Endothelial cell of umbilical vein (primary cell): ENCODE measurements at places on chromosomes 16 and 17. TPM values are rescaled to one million over a fixed set of nuclear protein-coding genes. Genes with fewer than 3 reads are reported as not detected.

GRCh38 chr16:50940275-50940854 lies 198.5 kb downstream of the CYLD start:
- DNase-seq, result no peak

DNA sequence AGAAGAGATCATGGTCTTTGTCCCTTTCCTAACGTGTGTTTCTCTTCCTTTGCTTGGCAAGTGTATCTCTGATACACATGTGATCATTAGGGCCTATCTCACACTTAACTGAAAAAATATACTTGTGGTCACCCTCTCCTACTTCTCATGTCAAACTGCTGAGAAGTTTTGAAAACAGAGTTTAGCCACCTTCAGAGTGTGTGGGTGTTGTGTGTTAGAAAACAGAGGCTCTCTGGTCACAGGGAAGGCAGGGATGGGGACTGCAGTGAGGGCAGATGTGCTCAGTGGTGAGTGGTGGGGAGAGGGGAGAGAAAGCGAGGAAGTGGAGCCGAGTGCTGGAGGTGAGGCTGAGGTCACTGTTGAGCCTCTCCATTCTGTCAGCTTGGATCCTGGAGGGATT lies 29.4 kb downstream of the GRB7 start:
- no peak for DNase-seq

DNA sequence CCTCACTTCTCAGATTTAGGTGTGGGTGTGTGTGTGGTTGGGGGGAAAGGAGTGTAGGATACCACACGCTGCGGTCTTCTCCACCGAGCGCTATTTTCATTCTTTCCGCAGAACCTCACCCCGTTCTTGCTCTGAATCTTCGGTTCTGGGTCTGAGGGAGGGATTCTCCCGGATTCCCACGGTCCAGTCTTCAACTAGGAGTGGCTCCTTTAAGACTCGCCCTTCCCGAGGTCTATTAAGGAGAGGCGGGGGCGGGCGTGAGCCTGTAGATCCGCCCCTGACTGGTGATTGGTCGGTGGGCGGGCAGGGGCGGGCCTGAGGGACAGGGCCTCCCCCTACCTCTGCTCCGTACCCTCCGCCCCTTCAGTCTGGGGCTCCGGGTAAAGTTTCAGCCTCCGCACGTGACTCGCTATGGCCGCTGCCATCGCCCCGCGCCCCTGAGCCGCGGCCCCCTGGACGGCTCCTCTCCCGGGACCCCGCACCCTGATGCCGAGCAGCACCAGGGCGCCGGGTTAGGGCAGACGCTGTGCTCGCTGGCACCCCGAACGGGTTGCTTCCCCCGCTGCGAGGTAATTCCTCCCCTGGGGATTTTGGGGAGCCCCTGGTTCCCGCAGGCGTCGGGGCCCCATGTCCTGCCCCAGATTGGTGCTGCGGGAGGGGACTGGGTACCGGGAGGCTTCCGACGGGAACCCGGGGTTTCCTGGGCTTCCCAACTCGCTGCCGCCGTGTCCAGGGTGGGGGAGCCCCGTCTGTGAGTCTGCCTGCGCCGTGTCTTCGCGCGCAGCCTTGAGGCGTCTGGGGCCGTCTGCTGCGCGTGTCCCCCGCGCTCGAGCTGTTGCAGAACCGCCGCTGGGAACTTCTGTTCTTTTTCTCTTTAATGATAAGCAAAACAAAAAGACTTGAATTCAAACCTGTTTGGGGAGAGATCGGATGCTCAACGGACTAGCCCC lies 9.2 kb downstream of the RARA start:
- DNase-seq, result peak; percentile 96

GRCh38 chr17:67881083-67881482 lies 55.8 kb downstream of the BPTF start:
- no peak for DNase-seq

GRCh38 chr16:11627822-11628457 lies 40.3 kb upstream of the SNN start:
- DNase-seq, result no peak

Gene CENPX
- 56.2 and 68.0 TPM in 2 replicates for total RNA-seq

GRCh38 chr17:58289869-58290268 lies 9.1 kb upstream of the MPO start:
- DNase-seq, result no peak

Gene TMEM231
- total RNA-seq, result 9.4 and 10.0 TPM in 2 replicates

DNA sequence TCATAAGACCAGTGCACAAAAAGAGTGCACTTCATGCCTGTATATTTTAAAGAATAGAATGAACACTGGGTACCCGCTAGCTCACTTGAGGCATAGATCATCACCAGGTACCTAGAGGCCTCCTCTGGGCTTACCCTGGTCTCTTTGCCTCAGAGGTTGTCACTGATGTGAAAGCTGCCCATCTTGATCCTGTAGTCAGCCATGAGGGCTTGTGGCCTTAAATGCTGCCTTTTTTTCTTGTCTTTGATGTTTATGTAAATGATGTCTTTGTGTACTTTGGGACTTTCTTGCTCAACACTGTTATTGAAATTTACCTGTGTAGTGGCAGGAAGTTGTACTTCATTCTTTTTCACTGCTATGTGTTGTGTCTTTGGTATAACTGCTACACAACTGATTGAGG lies 26.8 kb upstream of the SLC5A10 start:
- DNase-seq, result no peak

Gene SLC16A5
- 16.4 and 17.4 TPM in 2 replicates for total RNA-seq

DNA sequence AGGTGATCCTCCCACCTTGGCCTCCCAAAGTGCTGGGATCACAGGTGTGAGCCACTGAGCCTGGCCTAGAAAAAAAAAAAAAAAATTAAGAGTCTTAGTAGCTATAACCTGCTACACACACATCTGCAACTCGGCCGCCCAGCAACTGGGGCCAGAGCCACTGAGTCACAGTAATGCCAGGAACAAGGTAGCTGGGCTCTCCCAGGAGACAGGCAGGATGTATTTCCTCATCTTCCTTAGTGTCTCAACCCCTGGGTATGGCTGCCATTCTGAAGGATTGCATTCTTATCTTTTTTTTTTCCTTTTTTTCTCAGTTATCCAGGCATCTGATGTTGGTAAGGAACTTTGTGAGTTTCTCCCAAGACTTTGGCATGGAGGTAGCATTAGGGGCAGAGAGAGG lies 7.1 kb upstream of the PSMD3 start:
- no peak for DNase-seq

- no peak for DNase-seq
Measured at GRCh38 chr17:31494259-31495021, 103.0 kb downstream of the RAB11FIP4 start.

GRCh38 chr17:36778448-36778847 lies 158.8 kb upstream of the LHX1 start:
- DNase-seq, result no peak

DNA sequence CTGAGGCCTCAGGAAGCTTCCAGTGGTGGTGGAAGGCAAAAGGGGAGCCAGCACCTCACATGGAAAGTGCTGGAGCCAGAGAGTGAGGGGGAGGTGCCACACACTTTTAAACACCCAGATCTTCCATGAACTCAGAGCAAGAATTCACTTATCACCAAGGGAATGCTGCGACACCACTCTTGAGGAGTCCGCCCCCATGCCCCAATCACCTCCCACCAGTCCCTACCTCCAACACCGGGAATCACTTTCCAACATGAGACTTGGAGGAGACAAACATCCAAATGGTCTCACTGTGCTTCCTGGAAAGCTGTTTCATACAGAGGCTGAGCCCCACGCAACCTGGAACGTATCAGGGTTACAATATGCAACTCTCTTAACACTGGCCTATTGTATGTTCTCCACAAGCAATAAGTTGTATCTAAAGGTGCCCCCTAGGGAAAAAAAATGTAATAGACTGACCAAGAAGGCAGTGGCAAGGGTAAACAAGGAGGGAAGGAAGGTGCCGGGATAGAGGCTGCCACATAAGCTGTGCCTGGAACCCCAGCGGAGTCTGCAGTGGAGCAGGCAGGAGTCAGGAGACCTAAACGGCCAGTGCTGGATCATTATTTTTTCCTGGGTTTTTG lies 106.7 kb upstream of the FOXF1 start:
- DNase-seq, result no peak

Gene UBE2O
- total RNA-seq, result 32.8 and 34.1 TPM in 2 replicates

Gene CCL8
- total RNA-seq, result not detected in 2 replicates

- DNase-seq, result no peak
Measured at GRCh38 chr17:42997390-42997983, 732 bp upstream of the RPL27 start.

DNA sequence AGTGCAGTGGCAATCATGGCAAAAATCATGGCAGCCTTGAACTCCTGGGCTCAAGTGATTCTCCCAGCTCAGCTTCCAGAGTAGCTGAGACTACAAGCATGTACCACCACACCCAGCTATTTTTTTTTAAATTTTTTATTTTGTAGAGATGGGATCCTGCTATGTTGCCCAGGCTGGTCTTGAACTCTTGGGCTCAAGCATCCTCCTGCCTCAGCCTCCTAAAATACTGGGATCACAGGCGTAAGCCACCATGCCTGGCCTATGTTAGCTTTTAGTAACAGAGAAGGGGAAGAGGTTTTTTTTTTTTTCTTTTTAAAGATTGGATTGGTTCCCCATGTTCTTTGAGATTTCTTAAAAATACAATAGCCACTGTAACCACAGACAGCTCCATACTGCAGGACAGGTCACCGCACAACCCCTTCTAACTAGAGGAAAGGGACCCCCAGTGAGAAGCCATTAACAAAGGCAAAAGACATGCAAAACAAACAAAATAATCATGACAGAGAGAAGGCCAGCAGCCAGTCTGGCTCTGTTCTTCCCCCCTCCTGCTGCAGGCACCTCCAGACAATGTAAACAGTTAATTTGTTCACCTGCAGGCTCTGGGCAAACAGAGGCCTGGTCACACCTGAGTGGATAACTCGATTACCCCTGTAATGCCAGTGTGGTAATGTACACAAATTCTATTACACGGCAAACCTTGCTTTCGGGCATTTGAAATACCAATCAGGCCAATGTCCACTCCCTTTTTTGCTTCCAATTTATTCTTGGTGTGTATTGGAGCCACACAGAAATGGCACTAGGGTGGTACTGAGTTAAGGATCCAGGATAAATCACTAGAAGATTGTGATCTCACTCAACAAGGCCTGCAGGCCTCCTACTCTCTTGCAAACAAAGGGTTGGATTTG lies 52.9 kb downstream of the SNX11 start:
- no peak for DNase-seq

DNA sequence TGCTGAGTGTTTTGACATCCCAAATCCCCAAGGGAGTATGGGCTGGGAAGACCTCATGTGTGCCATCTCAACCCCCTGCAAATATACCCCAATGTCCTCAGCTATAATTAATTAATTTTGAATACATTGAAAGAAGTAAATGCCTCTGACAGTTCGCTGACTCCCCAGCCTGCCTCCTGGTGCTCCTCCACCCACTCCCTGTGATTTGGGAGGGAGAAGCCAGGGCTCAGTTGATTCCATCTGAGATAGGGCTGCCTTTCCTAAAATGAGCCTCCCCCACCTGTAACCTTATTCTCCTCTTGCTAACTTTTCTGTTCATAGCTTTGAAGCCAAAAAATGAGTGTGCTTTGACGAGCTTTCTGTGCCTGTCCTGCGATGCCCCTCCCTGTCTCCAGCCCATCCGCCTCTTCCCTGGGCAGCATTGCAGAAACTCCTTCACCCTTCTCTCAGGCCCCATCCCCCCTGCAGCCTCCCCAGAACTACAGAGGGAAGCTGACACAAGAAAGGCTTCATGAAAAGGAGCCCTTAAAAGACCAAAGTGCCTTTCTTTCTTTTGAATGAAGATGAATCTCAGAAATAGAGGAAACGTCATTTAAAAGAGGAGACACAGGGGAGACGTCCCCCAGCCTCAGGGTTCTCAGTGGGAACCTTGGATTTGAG lies 70.3 kb downstream of the HLF start:
- no peak for DNase-seq

DNA sequence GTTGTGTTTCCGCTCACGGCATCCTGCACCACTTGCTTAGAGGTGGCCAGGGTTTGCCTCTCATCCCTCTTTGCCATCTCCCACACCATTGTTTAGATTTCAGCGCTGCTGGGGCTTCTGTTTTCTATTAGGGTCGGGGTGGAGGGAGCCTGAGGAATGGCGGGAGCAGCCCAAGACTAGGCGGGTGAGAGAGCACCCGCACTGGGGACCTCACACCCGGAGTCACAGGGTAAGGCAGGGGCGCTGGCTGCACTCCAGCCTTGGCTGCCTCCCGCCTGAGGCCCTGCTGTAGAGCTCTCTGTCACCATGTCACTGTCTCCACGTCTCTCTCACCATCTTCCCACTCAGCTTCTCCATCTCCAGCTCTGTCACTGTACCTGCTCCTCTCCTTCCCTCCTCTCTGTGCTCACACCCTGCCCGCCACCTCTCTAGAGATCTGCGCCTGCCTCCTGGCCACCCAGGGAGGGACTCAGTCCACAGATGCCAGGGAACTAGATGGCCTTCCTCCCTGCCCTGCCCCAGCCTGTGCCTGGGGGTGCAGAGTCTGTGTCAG lies 32.8 kb upstream of the ABCC3 start:
- DNase-seq, result no peak

DNA sequence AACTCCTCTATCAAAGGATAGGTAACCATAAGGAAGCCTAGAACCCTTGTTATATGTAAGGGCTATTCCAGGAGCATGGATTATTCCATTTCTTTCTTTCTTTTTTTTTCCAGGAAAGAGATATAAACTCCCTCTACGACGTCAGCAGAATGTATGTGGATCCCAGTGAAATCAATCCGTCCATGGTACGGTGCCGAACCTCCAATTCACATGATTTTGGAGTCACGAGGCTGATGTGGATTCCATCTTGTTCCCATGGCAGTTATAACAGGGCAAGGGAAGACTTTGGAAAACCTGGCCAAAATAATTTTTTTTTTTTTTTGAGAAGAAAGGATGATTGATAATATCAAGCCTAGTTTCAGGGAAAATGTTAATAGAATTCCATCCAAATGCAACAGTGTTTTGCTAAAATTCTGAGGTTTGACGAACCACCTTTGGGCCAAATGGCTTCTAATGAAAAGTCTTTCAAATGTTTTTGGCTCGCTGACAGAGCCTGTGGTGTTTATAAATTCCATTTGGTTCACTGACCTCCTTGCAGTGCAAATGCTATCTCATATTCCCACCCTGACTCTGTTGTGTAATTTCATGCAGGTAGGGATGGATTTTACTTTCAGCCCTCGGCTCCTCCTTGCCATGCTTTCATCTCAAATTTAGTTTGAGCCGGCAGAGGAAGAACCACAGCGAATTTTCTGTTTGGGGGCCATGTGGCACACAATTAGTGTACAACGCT lies 90.0 kb downstream of the SDR42E1 start:
- DNase-seq, result no peak

DNA sequence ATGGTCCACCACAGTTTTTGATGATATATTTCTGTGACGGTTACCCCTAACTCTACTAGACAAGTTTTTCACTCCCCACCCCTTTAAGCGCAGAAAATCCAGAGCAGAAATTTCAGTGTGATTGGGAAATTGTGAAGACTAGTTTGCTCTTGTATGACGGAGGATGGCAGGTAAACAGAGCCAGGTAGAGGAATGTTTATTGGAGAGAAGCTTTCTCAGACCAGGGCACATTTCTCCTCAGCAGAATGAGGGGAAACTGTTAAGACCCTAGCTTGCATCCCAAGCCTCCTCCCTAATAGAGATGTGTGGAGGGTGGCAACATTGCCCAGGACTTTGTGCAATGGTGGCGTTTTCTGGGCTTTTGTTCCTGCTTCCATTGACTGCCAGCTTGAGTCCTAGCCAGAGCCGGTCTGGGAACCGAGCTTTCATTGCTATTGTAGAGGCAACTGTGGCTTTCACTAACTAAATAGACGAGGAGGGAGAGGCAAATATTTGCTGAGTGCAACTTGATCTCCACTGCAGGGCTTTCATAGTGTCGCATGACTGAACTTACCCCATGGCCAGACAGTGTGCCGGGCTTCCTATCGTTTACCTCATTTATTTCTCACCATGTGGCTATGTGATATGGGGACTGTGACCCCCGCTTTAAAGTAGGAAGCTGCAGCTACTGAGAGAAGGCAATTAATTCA lies 159.6 kb upstream of the MPHOSPH6 start:
- DNase-seq, result no peak

GRCh38 chr17:56499799-56500388 lies 93.6 kb upstream of the NOG start:
- peak; percentile 47 for DNase-seq

Gene SLC35G6
- not detected in 2 replicates for total RNA-seq

Gene KRTAP4-6
- not detected in 2 replicates for total RNA-seq
